ENCODE measurements at places on chromosomes 4 and X.

GRCh38 chr4:177810220-177810619 is 368.0 kb upstream of the AGA start:
- DNase-seq = no peak

- DNase-seq = no peak
Observed at GRCh38 chr4:3611778-3612177, 79.6 kb upstream of the LRPAP1 start.

GRCh38 chrX:67721321-67721720 is 177.5 kb downstream of the AR start:
- DNase-seq = peak; percentile 9

DNA sequence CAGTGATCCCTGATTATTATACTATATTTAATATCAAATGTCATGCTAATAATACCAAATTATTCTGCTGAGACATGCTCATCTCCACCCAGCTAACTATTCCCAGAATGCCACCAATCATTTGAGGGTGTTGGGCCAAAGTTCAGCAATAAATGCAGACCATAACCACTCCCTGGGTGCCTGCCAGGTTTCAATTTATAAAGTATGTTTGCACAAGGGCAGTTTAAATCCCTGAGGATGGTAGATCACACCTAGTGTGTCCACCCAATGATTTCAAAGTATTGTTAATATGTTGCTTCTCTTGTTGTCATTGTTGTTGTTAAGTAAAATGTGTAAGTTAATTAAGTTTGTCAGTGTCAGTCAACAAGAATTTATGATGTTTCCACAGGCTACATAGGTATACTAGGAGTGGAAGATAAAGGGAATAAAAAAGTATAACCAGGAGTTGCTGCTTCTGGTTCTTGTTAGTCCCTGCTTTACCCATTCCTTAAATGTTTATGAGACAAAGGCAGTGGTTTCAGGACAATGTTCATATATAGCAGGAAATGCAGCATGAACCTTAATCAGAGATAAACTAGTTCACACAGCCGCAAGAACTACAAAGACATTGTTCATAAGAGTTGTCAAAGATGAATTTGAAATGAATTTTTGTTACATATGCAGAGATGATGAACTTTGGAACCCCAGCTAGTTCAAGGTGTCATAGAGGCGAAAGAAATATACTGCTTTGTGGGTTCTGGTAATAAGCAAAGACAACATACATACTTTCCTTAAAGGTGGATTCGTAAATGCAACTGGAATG is 25.5 kb downstream of the HPGD start:
- DNase-seq = no peak

- DNase-seq = no peak
Observed at GRCh38 chrX:73401591-73402266, 45.1 kb upstream of the CDX4 start.

GRCh38 chr4:81359207-81359606 is 112.5 kb downstream of the RASGEF1B start:
- no peak for DNase-seq

DNA sequence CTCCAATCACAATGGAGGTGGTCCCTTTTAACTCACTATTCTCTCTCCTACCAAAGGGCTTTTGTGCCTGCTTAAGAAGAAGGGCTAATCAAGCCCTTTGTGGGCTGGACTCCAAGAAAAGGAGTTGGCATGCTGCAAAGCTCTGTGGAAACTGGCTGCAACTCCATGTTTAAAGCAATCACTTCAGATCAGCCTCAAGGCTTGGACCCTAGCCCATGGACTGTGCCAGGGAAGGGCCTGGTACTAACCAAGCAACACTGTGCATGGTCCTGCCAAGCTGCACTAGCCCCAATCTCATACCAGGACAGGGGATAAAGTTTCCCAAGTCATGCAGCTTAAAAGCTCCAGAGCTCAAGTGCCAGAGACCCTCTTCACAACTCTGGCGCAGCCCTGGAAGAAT is 86.7 kb downstream of the ATP8A1 start:
- DNase-seq = no peak

Data from kidney capillary endothelial cell (primary cell).